ENCODE measurements at places on chromosomes 1 and 21.

GRCh38 chr1:182255494-182255893 is 136.1 kb downstream of the GLUL start:
- DNase-seq = no peak

GRCh38 chr1:178048883-178049282 is 45.0 kb upstream of the RASAL2 start:
- no peak for DNase-seq

DNA sequence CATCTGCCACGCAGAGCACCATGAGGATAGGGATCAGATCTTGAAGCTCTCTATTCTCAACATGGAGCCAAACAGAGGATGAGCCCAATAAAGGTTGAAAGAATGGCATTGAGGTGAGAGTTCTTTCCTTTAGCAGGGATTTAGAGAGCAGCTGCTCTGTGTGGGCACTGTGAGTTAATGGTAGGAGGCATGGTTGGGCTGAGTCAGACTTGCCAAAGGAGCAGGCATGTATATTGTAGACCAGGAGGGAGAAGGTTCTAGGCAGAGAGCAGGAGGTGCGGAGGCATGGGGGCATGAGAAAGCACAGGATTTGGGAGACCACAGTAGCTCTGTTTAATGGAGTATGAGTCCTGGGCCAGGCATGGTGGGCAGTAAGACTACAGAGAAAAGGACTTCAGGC is 32.0 kb downstream of the TMEM53 start:
- DNase-seq = no peak

DNA sequence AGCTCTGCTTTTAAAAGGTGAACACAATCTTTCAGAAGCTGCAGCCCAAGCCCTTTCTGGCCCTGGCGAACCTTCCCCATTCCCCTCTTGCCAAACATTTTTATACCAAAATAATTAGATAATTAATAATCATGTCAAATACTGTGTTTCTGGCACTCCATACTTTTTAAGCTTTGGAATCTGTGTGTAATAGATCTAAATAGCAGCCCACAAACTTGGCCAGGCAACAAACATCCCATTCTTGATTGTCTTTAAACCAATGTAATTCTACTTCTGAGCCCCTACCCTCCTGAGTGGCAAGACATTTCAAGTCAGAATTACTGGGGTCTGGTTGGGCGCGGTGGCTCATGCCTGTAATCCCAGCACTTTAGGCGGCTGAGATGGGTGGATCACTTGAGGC is 137.7 kb downstream of the NAV1 start:
- DNase-seq = no peak

- no peak for DNase-seq
Measured at GRCh38 chr1:109133815-109134214, 19.9 kb downstream of the ELAPOR1 start.

GRCh38 chr1:178243119-178243518 is 149.2 kb downstream of the RASAL2 start:
- DNase-seq = no peak

DNA sequence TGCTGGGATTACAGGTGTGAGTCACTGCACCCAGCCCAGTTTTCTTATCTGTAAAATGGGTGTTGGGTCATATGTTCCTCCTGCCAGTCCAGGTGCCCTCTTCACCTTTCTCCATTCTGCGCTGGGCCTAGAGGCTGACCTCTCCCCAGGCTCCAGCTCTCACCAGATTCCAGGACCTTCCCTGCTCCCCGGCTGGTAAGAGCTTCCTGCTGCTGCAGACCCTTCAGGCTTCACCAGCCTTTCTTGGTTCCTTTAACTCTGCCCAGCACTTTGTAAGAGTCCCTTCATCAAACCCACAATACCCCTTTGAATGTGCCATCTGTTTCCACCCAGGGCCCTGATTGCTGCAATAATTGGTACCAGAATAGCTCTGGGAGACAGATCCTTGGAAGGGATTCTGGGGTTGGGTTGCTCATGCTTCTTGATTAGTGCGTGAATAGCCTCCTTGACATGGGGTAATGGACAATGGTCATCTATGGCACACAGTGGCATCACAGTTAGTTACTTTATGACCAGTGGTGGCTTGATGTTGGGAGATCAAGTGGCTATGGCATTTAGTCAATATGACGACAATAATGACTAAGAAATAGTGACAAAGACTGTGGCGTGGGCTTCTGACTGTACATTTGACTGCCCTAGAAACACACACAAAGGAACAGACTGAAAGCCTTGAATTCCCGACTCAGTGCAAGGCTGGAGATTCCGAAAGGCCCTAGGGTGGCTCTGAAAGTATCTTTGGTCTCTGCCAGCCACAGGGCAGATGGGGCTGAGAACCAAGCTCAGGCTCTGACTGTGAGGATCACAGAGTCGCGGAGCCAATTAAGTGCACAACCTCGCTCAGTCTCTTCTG is 67.3 kb downstream of the SLC9A1 start:
- DNase-seq = no peak

DNA sequence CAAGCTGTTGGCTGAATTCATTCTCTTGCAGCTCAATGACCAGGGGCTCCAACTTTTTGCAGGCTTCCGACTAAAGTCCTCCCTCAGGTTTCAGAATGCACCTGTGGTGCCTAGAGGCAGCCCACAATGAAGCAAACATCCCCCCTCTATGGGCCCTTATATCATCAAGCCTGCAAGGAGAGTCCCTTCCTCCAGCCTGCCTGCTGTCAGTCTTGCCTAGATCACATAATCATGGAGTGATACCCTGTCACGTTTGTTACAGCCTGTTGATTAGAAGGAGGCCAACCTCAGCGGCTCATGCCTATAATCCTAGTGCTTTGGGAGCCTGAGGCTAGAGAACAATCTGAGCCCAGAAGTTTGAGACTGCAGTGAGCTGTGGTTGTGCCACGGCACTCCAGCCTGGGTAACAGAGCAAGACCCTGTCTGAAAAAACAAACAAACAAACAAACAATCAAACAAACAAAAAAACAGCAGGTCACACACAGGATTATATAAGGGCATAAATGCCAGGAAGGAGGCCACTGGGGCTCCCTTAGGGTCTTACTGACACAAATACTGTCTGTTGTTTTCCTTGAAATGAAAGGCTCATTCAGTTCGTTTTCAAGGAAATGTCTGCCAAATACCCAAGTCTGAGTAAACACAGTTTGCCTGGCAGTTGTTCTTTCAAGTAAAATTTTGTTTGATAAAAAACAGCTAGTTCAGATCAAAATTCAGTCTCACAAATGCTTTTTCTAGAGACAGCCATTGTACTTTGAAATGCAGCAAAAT is 4.7 kb upstream of the SPRR3 start:
- no peak for DNase-seq

- no peak for DNase-seq
Measured at GRCh38 chr1:98906809-98907208, 97.9 kb downstream of the PLPPR5 start.

DNA sequence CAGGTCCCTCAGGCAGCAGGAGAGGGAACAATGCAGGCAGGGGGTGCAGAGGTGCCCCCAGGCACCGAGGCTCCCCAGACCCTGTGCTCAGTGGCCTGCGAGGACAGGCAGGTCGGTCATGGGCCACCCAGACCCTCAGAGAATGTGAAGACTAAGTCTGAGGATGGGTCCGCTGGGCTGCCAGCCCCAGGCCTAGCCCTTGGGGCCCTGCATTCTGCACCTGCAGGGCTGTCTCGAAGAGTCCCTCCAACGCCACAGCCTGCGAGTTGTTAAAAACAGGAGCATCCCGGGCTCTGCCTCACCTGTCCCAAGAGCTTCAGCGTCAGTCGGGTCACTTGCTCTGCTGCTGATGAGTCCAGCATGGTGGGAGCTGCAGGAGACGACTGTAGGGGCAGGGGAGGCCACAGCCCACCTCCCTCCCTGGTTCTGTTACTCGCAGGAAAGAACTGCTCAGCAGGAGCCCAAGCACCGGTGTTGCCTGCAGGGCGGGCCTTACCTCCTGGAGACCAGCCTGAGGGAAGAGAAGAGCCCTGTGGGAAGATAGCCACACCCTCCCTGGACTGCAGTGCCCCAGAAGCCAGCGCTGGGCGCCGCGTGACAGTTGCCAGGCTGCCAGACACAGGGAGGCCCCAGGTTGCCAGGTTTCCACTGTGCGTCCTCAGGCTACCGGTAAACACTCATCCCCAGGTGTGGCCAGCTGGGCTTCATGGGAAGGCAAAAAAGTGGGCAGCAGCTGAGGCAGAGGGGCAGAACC is 5.8 kb downstream of the C21orf58 start:
- DNase-seq = no peak

DNA sequence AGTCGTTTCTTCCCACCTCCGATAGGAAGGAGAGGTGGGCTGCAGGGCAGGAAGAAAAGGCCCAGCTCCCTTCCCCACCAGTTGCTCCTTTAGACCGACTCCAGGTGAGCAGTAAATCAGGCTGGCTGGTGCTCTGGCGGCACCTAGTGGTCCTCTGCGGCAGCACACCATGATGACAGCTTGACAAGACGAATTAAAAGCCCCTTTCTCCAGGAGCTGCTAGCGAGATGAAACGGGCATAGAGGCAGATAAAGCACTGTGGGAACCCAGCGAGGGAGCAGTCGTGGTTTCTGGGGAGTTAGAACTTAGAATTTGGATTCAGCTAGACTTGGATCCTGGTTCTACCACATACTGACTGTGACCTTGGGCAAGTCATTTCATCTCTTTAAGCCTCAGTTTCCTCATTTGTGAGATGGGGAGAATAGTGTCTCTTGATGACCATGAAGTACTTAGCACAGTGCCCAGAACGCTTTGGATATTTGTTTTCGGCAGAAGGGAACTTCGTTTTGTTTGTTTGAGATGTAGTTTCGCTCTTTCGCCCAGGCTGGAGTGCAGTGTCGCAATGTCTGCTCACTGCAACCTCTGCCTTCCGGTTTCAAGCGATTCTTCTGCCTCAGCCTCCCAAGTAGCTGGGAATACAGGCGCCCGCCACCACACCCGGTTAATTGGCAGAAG is 21.8 kb upstream of the COL9A2 start:
- DNase-seq = peak; percentile 66

- DNase-seq = no peak
Measured at GRCh38 chr1:185931438-185931837, 197.2 kb downstream of the HMCN1 start.

GRCh38 chr1:38201431-38201830 is 154.8 kb upstream of the POU3F1 start:
- DNase-seq = no peak

- no peak for DNase-seq
Measured at GRCh38 chr1:236078993-236079392, 14.1 kb upstream of the NID1 start.

GRCh38 chr1:157198619-157199420 is 60.6 kb upstream of the ETV3 start:
- DNase-seq = no peak

DNA sequence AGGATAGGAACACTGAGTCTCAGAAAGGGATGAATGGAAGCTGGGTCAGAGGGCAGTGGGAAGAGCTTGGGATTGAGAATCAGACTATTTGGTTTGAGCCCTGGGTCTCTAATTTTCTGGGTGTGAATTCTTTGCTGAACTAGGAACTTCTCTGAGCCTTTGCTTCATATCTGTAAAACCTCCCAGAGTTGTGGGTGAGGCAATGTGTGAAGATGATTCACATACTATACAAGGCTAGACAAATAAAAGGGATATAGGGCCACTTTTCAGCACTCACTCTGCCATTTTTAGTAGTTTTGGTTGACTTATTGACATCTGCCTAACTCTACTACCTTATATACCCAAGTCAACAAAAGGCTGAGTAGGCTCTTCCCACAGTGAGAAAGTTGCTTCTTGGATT is 77.7 kb upstream of the JUN start:
- DNase-seq = no peak

DNA sequence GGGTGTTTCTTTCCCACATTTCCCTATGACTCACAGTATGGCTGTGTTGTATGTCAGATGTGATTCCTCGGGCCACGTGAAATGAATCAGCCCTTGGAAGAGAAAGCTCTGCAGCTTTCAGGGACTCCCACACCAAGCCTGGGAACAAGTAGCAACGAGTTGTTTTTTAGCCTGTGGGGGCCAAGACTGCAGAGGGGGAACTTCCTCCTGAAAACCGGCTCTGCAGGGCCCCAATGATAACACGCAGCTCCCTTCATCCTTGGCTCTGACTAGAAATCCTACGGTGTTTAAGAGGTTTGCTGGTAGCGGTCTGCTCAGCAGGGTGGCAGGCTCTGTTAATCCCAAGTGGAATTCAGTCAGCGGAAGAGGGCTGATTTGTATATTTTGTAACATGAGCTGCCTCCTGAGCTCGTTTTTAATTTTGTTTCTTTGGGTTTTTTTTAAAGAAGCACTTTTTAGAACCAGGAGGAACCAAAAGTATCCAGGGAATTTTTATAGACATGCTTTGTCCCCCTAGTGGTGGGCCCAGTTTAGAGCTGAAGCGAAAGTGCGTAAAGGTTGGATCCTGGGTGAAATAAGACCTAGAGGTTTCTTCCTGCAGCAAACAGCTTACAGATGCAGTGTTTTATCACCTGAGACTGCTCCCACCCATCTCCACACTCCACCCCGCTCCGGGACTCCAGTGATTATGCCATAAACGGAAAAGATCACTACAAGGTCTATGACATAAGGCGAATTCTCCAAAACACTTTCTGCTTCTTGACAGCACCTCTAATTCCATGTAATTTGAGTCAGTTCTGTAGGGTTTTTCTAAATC is 48.8 kb downstream of the LAMC2 start:
- no peak for DNase-seq

DNA sequence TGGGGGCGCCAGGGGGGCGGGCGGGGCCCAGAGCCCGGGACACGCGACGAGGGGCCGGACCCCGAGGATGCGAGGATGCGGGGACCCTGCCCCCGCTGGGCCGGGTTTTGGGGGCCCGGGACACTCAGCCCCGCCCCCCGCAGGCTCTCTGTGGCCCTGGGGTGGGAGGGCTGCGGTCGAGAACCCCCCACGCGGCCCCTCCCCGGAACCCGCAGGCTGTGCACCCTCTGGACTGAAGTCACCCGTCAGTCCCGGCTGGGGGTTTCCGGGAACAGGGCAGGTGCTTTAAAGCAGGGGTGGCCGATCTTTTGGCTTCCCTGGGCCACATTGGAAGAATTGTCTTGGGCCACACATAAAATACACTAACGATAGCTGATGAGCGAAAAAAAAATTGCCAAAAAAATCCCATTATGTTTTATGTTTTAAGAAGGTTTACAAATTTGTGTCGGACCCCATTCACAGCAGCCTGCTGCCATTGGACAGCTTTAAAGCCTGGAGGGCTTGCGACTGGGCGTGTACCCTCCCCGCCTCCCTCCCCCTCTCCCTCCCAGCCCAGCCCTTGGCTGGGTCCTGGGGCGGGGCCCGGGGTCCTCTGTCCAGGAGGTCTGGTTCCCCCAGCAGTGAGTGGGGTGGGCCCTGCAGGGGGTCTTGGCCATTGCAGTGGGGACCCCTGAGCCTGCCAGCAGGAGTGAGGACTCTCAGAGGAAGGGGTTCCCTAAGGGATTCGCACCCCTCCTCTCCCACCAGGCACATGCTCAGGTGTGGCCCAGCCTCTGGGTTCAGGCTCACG is 21.6 kb upstream of the C1orf159 start:
- no peak for DNase-seq

- no peak for DNase-seq
Measured at GRCh38 chr1:234929369-234929768, 199.3 kb downstream of the TOMM20 start.

- DNase-seq = no peak
Measured at GRCh38 chr1:111620441-111620971, 917 bp downstream of the RAP1A start.

DNA sequence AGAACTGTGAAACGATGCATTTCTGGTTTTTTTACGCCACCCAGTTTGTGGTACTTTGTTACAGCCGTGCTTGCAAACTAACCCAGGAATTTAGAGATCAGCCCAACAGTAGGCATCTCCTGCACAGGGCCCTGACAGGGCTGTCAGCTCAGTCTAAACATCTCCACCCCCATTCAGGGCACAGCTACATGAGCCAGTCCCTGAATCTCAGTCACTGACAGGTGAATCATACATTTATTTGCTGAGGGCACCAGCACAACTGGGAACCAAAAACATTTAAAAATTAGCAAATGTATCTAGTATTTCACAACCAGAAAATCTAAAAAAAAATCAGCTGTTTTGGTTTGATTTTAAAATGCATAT is 30.7 kb downstream of the PRDX6 start:
- DNase-seq = no peak
